ENCODE measurements at places on chromosomes 12 and 14.

DNA sequence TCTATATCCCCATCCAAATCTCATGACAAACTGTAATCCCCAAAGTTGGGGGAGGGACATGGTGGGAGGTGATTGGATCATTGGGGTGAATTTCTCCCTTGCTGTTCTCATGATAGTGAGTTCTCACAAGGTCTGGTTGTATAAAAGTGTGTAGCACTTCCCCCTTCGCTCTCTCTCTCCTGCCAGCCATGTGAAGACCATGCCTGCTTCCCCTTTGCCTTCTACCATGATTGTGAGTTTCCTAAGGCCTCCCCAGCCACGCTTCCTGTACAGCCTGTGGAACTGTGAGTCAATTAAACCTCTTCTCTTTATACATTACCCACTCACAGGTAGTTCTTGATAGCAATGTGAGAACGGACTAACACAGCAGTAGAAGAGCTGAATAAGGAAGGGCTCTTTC, 62.6 kb upstream of the VASH1 start:
- no peak for DNase-seq

GRCh38 chr14:105181549-105182295, 610 bp upstream of the NUDT14 start:
- no peak for DNase-seq

DNA sequence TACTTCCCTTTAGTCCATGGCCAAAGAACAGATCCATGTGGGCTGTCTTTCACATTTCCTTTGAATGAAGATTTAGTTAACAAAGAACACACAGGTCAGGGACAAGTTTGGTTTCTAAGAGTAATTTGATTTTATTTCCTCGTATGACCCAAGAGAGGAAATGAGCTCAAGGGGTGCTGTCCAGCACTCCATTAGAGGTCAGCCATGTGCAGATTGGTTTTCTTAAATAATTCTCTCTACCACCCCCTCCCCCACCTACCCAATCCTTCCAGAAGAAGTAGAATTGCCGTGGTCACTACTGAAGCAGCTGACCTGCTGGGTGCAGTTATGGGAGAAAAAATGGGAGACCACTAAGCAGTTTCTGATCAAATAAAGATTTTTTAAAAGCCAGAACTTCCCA, 13.9 kb upstream of the OAS1 start:
- DNase-seq: no peak

DNA sequence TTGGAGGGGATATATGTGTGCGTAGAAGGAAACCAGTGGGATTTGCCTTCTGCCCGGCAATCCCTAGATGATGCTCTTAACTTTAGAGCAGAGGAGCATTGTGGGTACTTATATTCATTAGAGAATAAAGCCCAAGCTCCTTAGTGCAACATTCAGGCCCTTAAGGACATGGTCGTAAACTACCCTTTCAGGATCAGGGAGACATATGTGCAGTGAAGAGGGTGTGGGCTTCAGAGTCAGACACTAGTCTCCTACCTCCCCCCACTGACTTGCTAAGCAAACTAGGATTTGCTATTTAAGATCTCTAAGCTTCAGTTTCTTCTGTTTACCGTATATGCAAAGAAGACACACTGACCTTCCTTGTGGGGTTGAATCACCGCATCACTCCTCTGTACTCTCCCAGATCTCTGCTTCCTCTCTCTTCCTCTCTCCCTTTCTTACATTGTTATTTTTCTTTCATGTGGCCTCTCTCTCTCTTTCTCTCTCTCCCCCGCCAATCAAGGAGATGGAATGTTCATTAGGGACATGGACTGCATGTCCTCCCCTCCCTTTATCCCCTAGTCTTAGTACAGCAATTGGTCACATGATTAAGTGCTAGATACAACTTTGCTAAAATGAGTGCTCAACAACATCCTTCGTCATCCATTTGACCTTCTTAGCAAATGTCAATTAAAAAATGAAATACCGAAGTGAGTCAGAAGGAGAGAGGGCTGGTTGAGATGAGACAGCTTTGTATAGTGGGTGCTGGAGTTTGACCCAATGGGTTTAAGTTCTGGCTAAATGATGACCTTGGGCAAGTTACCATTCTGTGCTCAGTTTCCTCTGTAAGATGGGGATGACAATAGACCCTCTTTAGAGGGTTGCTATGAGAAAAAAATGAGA, 91.7 kb downstream of the TMX1 start:
- DNase-seq: no peak

GRCh38 chr14:91286530-91286937, 42.0 kb upstream of the GPR68 start:
- peak; percentile 61 for DNase-seq

- no peak for DNase-seq
Observed at GRCh38 chr12:16335838-16336237, 11.6 kb upstream of the MGST1 start.

DNA sequence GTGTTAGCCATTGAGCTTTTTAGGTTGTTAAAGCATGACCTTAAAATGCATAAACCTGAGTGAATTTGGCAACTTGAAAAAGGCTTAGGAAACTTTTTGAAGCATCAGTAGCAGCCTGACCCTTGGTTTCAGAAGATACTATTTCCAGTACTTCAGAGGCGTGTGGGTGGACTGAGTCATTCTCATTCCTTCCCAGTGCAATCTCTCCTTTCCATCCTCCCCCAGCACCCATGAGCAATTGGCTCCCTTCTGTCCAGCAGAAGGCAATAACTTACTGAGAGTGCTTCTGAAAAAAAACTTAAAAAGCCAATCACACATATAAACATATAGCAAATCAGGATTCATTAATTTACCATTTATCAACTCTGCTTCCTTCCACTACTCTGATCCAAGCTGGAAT, 299.3 kb upstream of the STXBP6 start:
- no peak for DNase-seq

DNA sequence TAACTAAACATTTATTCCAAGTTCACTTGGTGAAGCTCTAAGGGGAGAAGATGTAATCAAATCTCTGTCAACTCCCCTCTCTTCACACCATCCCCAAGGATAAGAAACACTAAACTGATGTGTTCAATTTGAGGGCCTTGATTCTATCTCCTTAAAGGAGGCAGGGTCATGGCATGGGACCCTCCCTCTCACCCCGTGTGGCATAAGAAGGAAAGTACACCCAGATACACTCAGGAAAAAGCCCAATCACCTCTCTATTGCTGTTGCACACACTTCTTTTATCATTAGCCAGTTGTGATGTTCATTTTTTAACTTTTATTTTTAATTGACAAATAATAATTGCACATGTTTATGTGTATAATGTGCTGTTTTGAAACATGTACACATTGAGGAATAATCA, 35.1 kb downstream of the WASHC3 start:
- no peak for DNase-seq

GRCh38 chr12:32296567-32296966, 102.8 kb upstream of the FGD4 start:
- DNase-seq: no peak

- DNase-seq: no peak
Observed at GRCh38 chr12:131209082-131210070, 255.7 kb downstream of the ADGRD1 start.

DNA sequence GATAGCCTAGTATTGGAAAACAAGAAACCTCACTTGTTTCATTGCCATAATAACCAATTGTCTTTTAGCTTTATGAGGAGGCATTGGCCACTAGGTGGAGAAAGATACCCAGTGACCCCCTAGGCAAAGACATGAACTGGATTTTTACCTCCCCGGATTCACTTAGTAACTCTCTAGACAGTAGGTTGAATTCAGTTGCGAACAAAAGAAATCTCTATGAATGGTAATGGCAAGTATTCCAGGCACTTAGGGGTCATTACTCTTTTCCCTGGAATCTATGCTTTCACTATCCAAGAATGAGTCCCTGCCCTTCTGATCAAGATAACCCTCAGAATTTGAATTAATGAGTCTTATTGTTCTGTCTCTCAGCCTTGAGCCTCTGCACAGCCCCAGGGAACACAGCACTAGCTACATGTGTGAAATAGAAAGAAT, 29.5 kb upstream of the RHOJ start:
- DNase-seq: no peak

DNA sequence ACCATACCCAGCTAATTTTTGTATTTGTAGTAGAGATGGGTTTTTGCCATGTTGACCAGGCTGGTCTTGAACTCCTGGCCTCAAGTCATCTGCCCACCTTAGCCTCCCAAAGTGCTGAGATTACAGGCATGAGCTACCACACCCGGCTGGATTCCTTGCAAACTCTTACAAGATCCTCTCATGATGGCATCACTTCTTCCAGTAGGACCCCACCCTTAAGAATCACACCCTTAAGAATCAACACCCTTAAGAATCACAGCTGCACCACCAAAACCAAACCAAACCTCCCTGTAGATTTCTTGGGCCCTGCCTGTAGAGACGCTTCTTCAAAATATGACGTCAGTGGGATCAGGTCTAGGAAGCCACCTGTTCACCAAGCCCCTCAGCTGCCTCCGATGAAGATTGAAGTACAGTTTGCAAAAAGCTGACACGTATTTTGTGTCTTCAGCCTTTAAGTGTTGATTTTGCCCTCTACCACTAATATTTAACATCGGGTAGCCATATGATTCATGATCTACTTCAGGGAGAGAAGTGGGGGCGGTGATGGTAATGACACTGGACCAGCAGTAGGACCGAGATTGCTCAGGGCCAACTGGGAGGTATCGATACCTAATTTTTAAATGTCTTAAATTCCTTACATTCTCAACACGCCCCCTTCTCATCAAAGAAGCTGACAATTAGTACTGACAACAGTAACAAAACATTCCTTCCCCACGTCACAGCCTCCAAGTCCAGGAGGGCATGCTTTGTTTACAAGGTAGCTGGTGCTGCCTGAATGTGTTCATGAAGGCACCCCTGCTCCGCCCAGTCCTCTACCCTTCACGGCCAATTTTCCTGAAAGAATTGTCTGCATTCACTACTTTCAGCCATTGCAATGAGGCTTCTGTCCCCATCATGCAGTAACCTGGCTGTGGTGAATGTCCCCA, 57.2 kb downstream of the ESRRB start:
- no peak for DNase-seq

DNA sequence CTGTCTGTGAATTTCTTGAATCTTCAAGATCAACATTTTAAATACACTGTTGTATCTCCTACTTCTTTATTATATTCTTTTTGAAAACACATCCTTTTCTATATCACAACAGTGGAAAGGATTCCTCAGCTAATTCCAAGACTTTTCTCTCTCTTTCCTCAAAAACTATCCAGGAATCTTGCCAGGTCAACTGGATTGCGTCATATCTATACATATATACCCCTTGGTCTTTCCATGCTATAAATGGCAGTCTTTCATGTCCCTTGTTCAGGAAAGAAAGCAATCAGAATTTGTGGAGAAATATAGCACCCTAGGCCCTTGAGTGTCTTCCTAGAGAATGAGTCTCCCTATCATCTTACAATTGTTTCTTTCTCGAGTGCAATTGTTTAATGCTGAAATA, 149.0 kb downstream of the KCNA5 start:
- DNase-seq: no peak

DNA sequence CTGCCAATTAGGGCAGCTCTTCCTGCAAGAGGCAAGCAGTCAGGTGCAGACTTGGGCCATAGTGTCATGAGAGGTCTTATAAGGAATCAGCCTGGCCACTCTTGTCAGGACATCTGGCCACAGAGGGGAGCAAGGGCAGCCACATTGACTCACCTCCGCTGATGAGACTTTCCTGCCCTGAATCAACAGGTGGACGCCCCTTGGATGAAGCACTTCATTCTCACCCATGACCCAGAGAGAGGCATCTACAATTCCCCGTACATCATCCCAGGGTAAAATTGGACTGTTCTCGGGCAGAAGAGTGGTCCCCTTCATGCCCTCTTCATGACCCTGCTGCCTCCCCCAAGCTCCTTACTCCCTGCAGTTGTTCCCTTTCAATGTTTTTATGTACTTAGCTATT, 16.9 kb downstream of the DAO start:
- no peak for DNase-seq

GRCh38 chr12:89417246-89417977, 65.1 kb upstream of the DUSP6 start:
- no peak for DNase-seq

DNA sequence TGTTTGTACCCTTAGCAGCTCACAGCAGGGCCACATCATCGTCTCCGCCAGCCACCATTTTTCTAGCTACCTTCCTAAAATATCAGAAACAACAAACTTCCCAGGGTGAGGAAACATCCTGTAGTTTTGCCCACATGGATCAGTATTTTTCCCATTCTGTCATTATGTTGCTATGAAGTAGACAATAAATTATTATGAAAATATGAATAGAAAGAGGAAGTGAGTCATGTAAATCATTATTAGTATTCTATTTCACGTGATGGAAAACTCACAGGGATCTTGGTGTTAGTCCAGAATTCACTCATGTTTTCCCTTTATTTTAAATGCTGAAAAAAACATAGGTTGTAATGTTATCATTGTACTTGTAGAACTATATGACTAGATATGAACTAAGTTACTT, 319.4 kb downstream of the SYT1 start:
- DNase-seq: no peak

DNA sequence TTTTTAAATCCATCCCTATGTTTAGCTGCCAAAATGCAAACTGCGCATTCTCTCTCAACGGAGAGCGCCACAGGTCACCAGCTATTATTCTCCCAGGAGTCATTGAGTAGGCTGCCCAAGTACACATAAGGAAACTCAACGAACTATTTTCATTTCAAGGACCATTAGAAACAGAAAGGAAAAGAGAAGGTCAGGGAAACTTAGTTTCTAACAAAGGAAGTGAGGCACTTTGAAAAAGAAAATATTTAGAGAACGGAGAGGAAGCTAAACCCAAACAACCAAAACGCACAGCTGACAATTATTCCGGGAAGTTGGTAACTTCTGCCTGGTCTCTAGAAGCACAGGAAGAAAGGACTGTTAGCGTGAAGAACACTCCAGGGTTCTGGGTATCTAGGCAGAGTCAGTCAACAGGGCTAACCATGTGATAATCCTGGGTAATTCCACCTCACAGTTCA, 23.5 kb downstream of the GPHB5 start:
- DNase-seq: no peak

GRCh38 chr12:23860019-23860418, 89.5 kb downstream of the SOX5 start:
- DNase-seq: no peak

DNA sequence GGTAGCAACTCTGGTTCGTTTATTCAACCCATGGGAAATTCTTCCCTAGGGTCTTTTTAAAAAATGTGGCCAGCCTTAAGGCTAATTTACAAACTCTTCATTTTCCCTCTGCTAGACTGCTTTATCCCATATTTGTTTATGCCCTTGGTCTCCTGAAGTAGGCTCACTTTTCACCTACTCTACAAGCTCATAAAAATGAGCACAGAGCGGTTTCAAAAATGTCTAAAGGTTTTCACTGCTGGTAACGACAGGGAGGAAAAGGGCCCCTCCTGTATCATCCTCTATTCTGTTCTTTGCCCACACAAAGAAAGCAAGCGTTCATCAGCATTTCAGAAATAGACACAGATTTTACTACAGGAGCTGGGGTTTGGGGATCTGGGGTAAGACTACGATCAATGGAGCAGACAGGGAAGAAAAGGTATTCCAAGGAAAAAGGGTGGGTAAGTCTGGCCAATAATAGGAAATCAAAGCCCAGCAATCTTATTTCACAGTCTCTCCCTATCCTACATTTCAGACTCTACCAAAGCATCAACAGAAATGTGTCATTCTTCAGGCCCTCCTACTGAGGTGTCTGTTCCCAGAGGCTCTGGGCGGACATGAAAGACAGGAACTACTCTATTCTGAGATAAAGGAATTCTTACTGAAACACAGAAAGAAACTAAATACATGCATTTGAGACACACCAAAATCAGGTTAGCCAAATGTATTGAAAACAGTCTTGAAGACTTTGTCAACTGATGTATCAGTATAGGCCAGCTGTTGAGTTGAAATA, 86.4 kb downstream of the SPPL3 start:
- DNase-seq: no peak

- no peak for DNase-seq
Observed at GRCh38 chr12:39592295-39592694, 27.3 kb downstream of the ABCD2 start.

GRCh38 chr12:4282892-4283511, 9.4 kb downstream of the CCND2 start:
- no peak for DNase-seq

Data from H54 (cell line).